ENCODE measurements at places on chromosomes 12 and 14.

- DNase-seq: no peak
Observed at GRCh38 chr14:49769581-49770211, 1.7 kb downstream of the KLHDC2 start.

GRCh38 chr12:6548556-6548955 is 7.3 kb downstream of the IFFO1 start:
- DNase-seq: no peak

GRCh38 chr14:59020382-59020781 is 168.1 kb upstream of the DAAM1 start:
- no peak for DNase-seq

DNA sequence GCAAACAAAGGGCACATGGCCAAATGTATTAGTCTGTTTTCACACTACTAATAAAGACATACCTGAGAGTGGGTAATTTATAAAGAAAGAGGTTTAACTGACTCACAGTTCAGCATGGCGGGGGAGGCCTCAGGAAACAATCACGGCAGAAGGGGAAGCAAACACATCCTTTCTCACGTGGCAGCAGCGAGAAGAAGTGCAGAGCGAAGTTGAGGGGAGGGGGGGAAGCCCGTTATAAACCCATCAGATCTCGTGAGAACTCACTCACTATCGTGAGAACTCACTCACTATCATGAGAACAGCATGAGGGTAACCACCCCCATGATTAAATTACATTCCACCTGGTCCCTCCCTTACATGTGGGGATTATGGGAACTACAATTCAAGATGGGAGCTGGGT is 66.1 kb downstream of the ST8SIA1 start:
- DNase-seq: no peak

DNA sequence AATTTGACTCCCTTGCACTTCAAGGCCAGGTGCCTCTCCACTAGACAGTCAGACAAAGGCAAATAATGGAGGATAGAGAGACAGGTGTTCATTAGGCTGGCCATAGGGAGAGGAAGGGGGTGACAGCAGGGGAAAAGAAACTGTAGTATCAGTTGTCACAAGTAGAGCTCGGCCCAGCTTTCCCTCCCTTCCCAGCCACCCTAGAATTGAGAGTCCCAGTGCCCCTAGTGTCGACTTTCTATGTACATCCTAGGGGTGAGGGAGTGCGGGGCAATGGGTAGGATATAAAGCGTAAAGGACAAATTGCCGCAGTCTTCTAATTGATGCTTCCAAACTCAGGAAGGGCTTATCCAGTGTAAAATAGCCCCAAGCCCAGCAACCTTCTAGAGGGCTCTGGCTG is 39.0 kb downstream of the BAZ2A start:
- DNase-seq: no peak

DNA sequence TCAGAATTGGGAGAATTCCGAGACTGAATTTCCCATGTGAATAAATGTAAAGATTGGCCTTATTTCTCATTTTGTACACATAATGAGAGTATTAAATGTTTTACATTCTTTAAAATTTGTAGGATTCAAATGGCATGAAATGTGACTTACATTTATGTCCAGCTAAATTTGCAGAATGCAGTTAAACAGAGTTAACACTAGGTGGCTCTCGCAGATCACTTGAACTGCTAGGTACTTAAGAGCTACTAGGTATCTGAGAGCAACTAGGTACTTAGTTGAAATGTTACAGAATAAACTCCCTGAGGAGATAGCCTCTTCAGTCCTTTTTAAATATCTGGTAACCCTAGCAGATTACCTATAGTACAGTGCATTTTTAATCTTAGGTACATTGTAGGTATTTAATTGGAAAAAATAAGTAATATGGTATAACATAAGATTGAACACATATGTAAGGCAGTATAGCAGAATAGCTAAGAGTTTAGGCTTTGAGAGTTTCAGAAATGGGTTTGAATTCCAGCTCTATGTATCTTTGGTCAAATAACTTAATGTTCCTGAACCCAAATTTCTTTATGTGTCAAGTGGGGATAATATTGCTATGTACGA is 73.8 kb downstream of the KIAA0586 start:
- DNase-seq: peak; percentile 7

GRCh38 chr12:104560881-104561280 is 104.1 kb downstream of the CHST11 start:
- DNase-seq: no peak

- DNase-seq: no peak
Observed at GRCh38 chr12:125773033-125773640, 707.9 kb downstream of the AACS start.

DNA sequence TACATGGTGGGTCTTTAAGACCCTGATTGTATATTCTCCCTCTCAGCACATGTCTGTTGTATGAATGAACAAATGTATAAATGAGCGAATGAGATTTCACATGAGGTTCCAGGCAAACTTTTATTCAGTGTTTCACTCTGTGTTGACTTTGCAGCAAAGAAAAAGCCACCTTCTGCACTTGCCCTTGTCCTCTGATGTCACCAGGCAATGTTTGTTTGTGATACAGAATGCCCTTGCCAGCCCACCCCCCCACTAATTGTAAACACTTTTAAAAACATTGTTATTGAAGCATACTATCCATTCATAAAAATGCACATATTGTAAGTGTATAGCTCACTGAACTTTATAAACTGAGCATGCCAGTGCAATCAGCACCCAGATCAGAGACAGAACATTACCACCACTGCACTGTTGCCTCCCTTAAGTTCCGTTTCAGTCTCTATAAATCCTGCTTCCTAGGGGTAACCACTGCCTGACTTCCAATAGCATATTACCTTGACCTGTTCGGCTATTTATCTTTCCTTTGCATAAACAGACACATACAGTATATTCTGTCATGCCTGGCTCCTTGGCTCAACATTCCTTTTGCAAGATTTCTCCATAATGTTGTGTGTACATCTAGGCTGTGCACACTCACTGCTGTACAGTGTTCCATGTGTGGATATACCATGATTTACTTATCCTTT is 11.3 kb upstream of the LTA4H start:
- no peak for DNase-seq

DNA sequence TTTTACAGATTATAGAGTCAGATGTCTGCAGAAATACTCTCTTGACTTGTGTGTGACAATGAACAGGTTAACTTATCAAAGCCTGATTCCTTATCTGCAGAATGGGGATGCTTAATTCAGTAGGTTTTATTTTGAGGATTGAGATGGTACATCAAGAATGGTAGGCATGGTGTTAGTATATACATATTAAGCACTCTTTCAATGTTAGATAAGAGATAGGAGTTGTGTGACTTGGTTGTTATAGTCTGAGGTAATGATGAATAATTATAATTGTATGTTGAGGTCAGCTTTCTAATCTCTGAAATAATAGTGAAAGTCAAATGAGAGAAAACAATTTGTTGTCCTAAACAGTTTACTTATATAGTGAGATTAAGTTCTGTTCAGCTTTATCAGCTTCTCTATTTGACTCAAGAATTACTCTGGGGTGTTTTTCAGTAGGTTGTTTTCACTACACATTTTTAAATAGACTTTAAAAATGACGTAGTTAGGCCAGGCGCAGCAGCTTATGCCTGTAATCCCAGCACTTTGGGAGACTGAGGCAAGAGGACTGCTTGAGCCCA is 11.9 kb downstream of the PALS1 start:
- no peak for DNase-seq

Data from activated gamma-delta T cell treated with Interleukin-2 at 50 U/mL for 16 hours (primary cell).